ENCODE measurements at places on chromosomes 7 and 10. TPM values are rescaled to one million over a fixed set of nuclear protein-coding genes. Genes with fewer than 3 reads are reported as not detected.

GRCh38 chr7:64686493-64687184 is 20.7 kb downstream of the ZNF107 start:
- no peak overlapping the region for H3K4me3 ChIP-seq
- H3K36me3 ChIP-seq, result peaks cover 39% of the 10 kb centered on the region
- H3K27ac ChIP-seq, result no peak overlapping the region
- no peaks in the 10 kb centered on the region for H3K4me1 ChIP-seq
- no peak for DNase-seq
- no peaks in the 10 kb centered on the region for H3K27me3 ChIP-seq

DNA sequence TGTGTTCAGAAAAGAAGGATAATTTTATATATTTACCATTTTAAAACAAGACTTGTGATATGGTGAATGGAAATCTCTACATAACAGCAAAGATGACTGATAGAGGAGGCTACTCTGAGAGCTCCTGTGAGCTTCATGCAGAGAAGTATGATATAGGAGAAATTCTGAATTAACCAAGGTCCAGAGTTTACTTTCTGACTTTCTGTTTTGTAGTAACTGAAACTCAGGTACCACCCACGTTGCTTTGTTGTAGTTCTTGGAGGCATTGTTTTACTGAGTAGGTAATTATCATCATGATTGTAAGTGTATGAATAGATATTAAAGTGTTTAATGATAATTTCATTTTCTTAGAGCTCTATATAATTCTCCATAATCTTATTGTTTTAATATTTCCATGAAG is 18.0 kb upstream of the SFR1 start:
- no peak for DNase-seq
- no peak overlapping the region for H3K4me3 ChIP-seq
- no peaks in the 10 kb centered on the region for H3K4me1 ChIP-seq
- H3K27ac ChIP-seq, result no peak overlapping the region
- H3K27me3 ChIP-seq, result no peaks in the 10 kb centered on the region

- DNase-seq, result no peak
- H3K4me1 ChIP-seq, result peaks cover 13% of the 10 kb centered on the region
- H3K36me3 ChIP-seq, result peaks cover 17% of the 10 kb centered on the region
- H3K27me3 ChIP-seq, result no peaks in the 10 kb centered on the region
Measured at GRCh38 chr7:826230-826917, 5.9 kb upstream of the SUN1 start.

The RBM20 gene
- total RNA-seq, result 1.7 TPM

The TSPAN12 gene
- total RNA-seq, result not detected

The EGR2 gene
- 14.2 TPM for total RNA-seq

The AKR1C4 gene
- not detected for total RNA-seq

The GCK gene
- 0.88 TPM for total RNA-seq

The COL28A1 gene
- total RNA-seq, result 0.49 TPM

Measured in naive thymus-derived CD4-positive, alpha-beta T cell (primary cell).